ENCODE measurements at places on chromosomes 11 and 22.

- no peak for DNase-seq
Measured at GRCh38 chr22:39435616-39436015, 21.2 kb upstream of the MGAT3 start.

DNA sequence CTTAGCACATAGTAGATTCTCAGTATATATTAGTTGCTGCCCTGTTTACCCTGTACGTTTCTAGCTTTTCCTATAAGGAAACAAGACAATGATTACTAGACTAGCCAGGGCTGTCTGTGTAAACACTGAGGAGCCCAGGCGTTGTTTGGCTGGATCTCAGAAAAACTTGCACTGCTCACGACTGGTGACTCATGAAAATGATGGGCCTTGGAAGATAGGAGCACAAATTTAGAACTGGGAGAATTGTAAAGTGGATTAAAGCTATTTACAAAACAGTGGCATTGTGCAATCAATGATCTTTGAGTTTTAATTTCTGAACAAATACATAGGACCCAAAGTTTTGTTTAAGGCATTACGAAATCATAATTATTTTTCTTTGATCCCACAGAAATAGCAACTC, 276.9 kb downstream of the FAM76B start:
- DNase-seq, result peak; percentile 63

GRCh38 chr11:44190883-44191230, 95.4 kb downstream of the EXT2 start:
- DNase-seq, result no peak

- DNase-seq, result no peak
Measured at GRCh38 chr22:32634421-32634981, 159.9 kb downstream of the FBXO7 start.

DNA sequence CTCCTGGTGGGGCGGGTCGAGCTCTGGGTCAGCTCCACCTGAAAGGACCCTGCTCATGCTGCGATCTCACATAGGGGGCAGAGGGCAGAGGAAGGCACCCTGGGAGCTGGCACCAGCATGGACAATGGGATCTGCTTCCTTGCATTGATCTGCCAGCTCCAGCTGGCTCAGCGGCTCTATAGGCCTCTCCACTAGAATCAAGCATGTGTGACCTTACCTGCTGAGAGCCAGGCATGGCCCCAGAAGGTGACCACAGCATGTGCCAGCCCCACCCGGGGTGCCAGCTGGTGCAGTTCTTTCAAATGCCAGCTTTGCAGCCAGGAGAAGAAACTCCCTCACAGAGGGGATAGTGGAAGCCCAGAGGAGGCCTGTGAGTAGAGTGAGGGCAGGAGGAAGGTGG, 22.0 kb upstream of the KLHL35 start:
- DNase-seq, result no peak

DNA sequence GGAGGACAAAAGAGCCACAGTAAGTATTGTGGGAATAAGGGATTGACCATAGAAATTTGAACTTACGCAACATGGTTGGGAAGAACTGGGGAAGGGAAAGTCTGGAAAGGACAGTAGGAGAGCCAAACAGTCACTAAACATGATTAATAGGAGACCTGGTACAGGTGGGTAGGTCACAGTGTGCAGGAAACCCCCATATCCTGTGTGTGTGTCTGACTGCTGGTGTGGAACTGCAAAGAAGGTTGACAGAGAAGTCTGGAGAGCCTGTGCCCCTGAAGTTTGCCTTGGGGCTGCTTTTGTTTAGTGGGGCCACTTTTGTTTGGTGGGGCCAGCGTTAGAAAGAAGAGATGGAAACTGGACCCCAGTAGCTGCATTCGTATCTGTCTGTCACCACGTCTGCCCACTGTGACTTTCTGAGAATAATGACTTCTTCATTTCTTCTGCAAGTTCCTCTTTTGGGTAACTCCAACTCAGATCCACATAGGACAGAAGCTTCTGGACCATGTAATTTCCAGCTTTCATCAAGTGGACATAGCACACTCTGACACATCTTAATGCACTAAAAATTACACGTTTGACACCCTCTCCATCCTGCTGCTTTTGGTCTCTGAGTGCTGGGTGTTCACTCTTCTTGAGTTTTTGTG, 126.8 kb upstream of the RAG2 start:
- DNase-seq, result no peak

- DNase-seq, result no peak
Measured at GRCh38 chr22:49950396-49950994, 10.1 kb upstream of the PIM3 start.

DNA sequence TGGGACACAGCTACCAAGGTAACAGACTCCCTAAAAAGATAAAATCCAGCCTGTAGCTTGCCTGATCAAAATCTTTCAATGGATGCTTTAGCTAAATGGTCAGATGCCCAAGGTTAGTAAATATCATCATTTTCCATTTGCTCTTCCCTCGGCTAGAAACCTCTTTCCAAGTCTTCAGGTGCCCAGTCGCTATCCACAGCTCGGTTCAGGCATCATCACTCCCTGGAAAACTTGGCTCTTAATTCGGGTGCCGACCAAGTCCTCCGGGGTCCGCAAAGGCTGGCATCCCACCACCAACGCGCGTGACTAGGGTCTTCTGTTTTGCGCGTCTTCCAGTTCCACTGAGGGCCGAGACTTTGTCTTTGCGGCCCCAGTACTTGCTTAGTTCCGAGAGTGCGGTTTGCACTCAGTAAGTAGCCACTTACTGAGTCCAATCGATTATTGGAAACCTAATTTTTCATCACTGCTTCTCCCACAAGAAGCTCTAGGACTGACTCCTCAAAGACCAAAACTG, 44.3 kb downstream of the OR4D9 start:
- DNase-seq, result no peak

DNA sequence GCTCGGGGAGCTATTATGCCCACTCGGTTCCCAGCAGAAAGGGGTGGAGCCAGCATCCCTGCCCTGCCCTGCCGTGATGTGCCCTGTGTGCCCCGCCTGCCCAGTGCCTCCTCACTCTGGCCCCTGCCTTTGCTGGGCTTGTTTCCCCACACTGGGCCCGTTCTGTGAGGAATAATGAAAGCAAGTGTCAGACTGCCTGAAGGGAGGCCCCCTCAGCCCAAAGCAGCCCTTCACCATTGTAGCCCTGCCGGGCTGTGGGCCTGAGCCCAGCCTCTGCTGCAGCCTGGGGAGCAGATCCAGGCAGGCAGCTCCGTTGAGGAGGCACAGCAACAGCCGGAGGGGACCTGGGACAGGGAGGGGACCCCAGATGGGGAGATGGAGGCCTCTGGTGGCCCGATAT, 20.2 kb upstream of the NEFH start:
- DNase-seq, result no peak

DNA sequence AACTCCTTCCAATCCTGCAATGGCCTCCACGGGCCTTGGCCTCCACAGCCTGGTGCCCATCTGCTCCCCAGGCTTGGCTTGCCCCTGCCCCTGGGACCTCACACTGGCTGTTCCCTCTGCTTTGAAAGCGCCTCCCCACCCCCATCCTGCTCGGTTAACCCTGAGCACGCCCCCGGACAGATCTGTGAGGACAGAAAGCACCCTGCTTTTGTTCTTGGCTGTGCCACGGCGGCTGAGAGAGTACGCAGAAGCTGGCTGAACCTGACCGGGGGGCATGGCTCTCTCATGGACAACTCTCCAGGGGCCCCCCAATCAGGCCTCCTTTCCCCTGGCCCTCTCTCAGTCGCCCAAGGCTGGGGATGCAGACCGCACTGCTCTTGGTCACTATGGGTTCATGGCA, 20.2 kb upstream of the RASL10A start:
- no peak for DNase-seq

GRCh38 chr22:46867106-46867505, 104.7 kb downstream of the TBC1D22A start:
- no peak for DNase-seq

DNA sequence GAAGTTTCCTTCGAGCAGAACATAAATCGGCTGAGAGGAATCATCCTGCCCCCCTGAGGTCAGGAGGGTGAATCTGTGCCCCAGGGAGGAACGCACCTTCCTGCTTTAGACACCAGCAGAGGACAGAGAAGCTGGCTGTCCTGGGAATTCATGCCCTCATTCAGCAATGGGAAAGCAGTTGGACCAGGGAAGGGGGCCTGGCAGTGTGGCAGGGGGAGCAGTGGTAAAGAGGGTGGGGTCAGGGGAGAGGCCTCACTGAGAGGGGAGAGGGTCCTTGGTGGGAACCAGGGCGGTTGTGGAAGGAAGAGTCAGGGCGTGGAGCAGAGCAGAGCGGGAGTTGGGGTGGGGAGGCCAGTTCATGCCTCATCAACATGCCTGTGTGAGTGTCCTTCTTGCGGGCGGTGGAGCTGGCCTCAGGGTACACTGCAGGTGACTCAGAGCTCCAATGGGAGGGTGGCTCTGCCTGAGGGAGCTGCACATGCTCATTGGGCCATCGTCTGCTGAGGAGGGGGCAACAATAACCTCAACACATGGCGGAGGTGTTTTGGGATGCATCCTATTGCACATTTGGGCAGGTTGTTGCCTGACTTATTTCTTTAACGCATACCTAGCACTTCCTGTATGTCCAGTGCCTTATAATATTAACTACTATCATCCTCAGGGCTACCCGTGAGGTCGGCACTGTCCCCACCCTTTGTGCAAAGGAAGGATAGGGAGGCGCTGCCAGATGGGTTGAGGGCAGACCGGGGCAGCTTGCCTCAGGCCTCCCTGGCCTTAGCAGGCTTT, 23.2 kb downstream of the MED15 start:
- no peak for DNase-seq

- no peak for DNase-seq
Measured at GRCh38 chr11:132674151-132674550, 858.1 kb downstream of the OPCML start.

GRCh38 chr11:57639321-57640067, 10.2 kb downstream of the YPEL4 start:
- peak; percentile 86 for DNase-seq

GRCh38 chr11:46242041-46242951, 35.2 kb upstream of the CREB3L1 start:
- DNase-seq, result no peak

GRCh38 chr11:116918925-116919655, 81.7 kb upstream of the APOA1 start:
- no peak for DNase-seq

GRCh38 chr11:118922745-118923627, 2.7 kb downstream of the BCL9L start:
- DNase-seq, result no peak

GRCh38 chr22:26127556-26127955, 41.7 kb upstream of the SEZ6L start:
- no peak for DNase-seq

DNA sequence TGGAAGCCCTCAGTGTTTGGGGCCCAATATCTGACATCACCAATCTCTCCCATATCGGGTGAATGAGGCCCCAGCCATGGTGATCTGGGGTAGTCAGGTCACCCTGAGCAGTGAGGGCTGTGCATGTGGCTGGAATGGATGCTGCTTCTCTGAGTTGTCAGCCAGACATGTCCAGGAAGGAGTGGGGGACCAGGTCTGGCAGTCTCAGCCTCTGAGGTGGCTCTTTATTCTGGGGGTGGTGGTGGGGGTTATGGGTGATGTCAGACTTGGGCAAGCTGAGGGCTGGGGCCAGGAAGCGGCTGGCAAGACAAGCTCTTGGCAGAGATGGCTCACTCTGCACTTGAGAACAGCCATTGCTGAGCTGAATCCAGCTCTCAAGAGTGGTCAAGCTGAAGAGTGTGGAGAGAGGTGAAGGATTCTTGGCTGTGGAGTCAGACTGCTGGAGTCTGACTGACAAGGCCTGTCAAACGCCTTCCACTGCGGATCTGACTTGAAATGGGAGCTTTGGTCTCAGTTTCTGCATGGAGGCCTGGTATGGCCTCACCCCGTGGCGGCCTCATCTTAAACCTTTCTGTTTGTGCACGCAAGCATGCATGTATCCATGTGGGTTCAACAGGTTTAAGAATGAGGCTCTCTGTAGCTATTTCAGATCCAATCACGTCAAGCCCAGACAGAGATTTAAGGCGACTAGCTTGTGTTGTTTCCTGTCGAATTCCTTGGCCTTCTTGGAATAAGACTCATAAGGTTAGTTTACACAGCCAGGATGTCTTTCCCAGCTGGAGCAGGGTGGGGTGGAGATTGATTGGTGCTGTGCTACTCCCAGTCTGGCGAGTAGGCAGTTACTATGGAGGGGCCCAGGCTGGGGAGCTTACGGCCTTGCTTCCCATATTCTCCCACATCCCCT, 83.9 kb upstream of the TIMP3 start:
- DNase-seq, result no peak

DNA sequence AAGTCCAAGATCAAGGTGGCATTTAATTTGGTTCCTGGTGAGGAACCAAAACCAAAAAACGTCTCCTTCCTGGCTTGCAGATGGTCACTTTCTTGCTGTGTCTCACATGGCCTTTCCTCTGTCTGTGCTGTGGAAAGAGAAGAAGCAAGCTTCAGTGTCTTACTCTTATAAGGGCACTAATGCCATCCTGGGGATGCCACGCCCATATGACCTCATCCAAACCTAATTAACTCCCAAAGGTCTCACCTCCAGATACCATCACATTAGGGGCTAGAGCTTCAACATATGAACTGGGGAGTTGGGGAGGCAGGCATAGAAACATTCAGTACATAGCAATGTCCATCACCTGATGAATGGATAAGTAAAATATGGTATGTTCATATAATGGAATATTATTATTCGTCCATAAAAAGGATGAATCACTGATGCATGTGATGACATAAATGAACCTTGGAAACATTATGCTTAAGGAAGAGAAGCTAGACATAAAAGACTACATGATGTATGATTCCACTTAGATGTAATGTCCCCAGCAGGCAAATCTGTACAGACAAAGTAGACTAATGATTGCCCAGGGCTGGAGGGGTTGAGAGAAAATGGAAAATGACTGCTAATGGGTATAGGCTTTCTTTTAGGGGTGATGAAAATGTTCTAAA, 78.6 kb upstream of the B3GNT6 start:
- DNase-seq, result no peak

Data from brain pericyte (primary cell).